ENCODE measurements at places on chromosomes 3 and 15. TPM values are rescaled to one million over a fixed set of nuclear protein-coding genes. Genes with fewer than 3 reads are reported as not detected.

The NR1I2 gene
- total RNA-seq: 0.08 TPM

The FEM1B gene
- total RNA-seq: 114 TPM

The HRH1 gene
- 4.8 TPM for total RNA-seq

The CGNL1 gene
- total RNA-seq: 19.6 TPM

The OXSM gene
- 11.0 TPM for total RNA-seq

The SHC4 gene
- 3.3 TPM for total RNA-seq

The MNS1 gene
- 2.0 TPM for total RNA-seq

GRCh38 chr3:100042166-100042981, 71.9 kb downstream of the FILIP1L start:
- DNase-seq: no peak

- no peak for DNase-seq
Observed at GRCh38 chr3:53974324-53974723, 82.7 kb upstream of the SELENOK start.

- DNase-seq: no peak
Observed at GRCh38 chr3:25683410-25683809, 18.7 kb upstream of the TOP2B start.

GRCh38 chr3:18765662-18766061, 340.5 kb upstream of the SATB1 start:
- DNase-seq: no peak

DNA sequence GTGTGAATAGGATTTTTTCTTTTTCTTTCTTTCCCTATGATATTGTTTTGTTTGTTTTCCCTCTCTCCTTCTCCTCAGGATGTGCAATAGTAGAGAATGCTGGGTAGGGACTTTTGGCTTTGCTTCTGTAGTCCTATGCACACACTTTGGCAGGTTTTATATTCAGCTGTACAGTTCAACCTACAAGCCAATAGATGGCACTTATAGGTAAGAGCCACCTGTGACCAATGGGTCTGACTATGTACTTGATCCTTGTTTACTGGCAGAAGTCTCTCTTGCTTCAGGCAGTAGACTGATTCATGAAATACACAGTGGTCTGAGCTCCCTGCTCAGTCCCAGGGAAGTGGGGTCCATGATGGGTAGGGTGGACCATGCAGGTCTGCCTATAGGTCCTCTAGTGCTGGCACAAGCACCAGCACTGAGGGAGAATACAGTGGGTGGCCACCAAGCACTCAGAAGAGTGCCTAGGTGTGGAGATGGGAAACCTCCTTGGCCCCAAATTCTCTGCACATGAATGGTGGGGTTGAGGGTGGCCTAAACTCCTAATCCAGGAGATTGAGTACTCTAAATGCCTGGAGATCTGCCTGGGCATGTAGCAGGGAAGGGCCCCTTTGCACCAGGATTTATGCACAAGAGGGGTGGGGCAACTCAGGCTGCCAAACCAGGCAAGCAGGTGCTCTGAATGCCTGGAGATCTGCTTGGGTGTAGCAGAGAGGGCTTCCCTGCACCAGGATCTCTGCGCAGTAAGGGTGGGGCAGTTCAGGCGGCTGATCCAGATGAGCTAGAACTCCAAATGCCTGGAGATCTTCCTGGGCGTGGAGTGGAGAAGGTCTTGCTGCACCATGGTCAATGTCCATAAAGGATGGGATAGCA, 176.1 kb downstream of the DOCK3 start:
- DNase-seq: no peak

- DNase-seq: no peak
Observed at GRCh38 chr3:156483002-156483401, 71.9 kb downstream of the SSR3 start.

GRCh38 chr3:88225326-88226008, 75.7 kb downstream of the C3orf38 start:
- no peak for DNase-seq

GRCh38 chr15:78795043-78795442, 16.2 kb downstream of the ADAMTS7 start:
- no peak for DNase-seq

DNA sequence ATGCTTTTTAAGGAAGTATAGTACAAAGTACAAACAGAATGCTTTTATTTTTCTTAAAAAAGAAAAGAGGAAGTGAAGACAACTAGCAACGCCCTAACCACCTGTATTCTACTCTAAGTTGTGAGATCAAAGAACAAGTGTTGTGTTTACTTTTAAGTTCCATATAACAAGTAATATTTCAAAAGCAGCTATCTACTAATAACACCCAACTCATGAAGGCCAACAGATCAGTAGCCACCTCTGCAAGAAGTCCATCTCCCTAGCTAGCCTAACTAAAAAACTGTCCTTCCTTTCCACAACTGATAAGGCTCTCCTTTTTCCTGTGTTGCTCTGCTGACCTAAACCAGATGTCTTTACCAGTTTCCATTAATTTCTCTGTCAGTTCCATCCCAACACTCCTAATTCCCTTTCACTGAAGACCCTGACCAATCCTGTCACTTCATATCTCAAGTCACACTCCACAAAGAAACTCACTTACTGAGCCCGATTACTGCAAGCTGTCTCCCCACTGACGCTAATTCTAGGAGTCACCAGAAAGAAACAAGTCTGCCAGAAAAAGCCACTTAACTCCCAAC, 26.9 kb downstream of the PHC3 start:
- DNase-seq: no peak

- no peak for DNase-seq
Observed at GRCh38 chr3:31615071-31615875, 82.5 kb downstream of the STT3B start.

DNA sequence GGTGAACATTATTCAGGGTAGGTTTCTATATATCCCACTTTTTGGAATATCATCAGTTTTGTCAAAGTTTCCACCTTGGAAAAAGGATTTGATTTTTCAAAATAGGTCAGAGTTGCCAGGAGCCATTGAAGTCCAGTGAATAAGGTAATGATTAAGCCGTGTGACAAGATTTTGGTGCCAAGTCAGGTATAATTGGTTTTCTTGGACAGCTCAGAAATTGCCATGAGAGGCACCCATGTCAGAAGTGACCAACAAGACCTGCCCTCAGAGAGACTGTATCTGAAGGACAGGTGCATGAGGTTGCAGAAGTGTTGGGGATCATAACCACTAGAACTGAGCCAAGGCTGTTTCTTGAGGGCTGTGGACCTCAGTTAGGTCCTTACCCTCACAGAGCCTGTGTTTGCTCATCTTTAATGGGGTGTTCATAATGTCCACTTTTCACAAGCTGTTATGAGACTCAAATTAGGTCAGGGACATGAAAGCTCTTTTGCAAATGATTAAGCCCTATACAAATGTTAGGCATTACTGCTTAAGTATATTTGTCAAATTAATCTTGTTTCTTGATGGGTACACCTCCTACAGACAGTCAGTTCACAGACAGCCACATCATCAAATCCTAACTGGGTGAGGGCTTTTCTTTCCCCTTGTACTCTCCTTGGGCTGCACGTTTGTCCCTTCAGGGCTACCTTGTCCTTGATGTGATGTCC, 32.3 kb downstream of the CASR start:
- DNase-seq: no peak

GRCh38 chr3:144763878-144764454, 792.3 kb downstream of the DIPK2A start:
- DNase-seq: no peak

DNA sequence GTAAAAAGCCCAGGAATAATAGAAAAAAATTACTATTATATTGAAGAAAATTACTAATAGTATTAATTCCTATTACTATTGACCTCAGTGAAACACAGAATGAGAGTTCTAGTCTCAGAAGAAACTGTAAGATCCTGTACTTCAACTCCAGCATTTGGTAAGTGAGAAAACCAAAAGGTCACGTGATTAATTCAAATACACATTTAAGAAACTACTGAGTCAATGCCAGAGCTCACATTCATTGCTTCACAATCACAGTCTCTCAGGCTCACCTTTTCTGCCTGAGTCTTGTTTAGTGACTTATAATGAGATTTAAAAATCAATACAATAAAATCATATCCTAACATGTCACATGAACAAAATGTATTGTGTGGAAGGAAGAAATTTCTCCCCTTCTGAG, 556.1 kb downstream of the FGF12 start:
- DNase-seq: no peak

DNA sequence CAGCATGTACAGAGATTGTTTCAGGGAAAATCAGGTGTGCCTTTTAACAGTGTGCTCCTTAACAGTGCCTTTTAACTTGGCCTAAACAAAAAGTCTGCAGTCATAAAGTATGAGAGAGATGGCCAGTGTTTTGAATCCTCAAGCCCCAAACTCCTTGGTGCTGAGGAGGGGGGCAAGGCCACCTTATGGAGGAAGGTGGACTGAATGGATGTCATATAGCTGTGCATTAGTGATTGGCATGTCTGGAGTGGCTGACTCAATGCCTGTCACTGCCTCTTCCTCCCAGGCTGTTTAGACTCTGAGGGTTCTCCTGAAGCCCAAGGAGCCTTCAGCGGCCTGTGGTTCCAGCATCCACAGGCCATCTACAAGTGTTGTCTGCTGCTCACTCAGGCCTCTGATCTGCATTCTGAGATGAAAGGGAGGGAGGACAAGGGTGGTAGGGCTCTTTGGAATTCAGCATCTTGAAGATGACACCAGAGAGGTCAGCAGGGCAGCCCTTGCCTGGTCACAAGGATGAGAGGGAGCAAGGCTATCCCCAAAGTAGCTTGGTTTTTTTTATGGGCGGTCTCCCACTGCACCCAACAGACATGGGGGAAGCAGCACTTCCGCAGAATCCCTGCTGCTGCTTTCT, 1.5 kb downstream of the FOXL2NB start:
- DNase-seq: peak; percentile 41

DNA sequence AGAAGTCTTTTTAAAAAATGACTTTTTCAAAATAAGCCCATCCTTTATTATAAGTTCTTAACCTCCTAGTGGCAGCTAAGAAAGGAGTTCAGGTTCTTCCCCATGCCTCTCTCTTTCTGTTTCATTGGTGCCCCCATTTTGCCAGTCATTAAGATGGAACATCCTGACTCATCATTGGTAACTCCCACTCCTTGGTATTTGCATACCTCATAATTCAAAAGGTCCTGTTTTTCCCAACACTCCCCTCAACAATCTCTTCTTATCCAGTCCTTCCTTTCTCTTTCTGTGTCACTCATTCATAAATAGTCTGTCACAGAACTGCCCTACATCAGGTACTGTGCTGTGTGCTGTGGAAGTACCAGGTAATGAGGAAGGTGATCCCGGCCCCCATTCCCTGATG, 394.0 kb downstream of the FOXP1 start:
- no peak for DNase-seq

DNA sequence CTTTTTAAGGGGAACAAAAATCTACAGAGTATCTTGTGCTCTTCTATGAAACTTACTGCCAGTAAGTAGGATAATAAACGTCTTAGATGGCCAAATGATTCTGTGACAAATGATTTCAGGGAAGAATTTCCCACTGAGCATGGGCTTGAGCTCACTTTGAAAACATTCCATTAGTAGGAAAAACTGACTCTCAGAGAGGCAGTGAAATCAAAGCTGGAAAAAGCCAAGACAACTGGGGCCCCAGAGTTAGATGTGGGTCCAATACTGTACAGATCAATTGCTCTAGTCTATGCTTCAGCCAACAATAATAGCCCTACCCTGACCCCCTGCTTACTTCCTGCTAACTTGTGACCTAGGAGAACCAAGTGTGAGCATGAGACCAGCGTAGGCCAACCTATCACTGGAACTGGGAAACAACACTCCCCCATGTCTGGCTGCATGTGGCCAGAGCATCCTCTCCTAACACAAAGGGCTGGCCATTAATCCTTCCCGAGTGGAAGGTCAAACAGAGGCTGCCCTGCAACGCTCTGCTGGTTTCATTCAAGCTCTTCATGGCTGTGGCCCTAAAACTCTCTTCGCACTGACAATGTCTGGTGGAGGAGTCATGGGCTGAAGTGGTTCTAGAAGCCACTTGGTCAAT, 68.8 kb downstream of the FOXB1 start:
- no peak for DNase-seq

- DNase-seq: no peak
Observed at GRCh38 chr15:63565536-63566186, 31.5 kb upstream of the FBXL22 start.

All from cardiac septum (tissue), 1 donor.